Midbrain (tissue), 1 donor: ENCODE measurements at places on chromosomes 6 and 20.

DNA sequence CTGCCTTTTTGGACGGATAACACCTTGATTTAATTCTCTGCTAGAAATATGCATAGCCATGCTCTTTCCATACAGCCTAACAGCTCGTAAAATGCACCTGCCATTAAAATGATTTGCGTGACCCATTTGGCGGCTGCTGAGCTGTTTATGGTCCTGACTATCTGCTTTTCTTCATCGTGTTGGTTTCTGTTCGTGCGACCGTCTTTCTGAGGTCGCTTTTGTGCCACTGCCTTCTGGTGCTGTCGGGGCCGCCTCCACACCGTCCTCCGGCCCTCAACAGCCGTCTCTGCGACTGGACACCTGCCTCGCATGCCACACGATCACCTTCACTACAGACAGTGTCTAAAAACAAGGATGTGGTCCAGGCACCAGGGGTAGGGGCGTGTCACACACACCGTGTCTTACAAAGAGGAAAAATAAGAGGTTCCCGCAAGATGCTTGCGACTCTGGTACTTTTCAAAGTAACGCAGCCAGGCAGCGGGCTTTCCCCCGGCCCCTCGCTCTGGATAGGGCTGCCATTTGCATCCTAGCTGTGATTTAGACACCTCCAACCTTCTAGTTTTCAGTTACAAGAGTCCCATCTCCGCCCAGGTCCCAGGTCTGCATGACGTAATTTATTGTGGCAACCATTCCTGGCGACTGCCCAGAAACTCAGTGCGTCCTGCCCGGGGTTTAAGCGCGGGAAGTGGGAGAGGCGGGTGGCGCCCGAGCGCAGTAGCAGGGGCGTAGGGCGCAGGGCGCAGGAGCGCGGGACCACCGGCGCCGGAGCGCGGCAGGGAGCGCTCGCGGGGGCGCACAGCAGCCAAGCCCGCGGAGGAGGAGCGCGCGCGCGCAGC is at the start of gene STMND1:
TSS of gene STMND1 (plus strand) at position 629 of the 836 bp plus-strand sequence. CDS start 208 bp downstream, outside the sequence.
- DNase-seq: no peak

- DNase-seq: no peak
These were observed 32.8 kb downstream of the DYNLT1 start for GRCh38 chr6:158611541-158612370.

- DNase-seq: no peak
These were observed 275.8 kb upstream of the RUNX2 start for GRCh38 chr6:45052325-45052724.

DNA sequence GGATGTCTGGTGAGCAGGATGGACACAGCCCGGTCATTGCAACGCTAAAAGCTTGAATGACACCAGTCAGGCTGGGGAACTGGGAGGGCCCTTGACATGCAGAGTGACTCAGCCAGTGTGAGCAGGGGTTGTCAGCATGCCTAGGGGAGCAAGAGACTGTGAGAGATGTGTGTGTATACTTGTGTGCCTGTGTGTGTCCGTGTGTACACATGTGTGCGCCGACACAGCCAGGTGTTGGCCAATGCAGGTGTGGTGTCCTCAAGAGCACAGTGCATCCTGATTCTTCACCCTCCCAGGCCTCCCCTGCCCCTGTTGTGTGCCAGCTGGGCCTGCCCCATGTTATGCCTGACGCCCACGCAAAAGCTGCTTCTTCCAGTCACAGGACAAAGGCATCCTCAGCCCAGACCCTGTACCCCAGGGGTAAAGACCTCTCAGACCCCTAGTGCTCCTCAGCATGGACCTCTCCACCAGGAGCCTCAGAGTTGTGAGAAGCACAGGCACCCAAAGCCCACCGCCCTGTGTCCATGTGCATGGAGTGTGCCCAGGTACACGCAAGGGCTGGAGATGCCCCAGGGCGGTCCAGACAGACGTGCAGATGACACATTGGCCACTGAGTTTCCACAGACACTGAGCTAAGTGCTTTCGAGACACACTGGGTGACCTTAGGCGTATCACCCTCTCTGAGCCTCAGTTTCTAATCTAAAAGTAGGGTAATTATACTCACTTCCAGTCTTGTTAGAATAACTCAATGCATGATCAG is 16.6 kb downstream of the NRSN2 start:
- DNase-seq: no peak

DNA sequence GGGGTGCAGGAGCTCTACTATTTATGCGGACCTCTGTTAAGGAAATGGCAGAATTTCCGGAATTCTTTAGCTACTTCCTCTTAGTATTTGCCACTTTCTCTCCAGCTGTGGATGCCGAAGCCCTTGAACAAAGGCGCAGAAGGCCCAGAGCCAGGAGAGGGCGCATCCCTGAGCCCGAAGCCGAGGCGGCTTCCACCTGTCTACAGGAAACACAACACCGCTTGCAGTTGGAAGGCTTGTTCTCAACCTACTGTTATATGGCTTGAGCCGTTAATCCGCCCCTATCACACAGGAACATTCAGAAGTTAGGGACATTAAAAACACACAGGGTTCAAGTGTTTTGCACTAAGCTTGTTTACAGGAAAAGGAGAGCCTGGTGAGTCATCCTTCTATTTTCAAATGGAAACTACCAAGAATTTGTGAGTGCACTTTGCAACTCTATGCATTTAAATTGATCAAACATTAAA is 417.1 kb downstream of the BCKDHB start:
- no peak for DNase-seq

DNA sequence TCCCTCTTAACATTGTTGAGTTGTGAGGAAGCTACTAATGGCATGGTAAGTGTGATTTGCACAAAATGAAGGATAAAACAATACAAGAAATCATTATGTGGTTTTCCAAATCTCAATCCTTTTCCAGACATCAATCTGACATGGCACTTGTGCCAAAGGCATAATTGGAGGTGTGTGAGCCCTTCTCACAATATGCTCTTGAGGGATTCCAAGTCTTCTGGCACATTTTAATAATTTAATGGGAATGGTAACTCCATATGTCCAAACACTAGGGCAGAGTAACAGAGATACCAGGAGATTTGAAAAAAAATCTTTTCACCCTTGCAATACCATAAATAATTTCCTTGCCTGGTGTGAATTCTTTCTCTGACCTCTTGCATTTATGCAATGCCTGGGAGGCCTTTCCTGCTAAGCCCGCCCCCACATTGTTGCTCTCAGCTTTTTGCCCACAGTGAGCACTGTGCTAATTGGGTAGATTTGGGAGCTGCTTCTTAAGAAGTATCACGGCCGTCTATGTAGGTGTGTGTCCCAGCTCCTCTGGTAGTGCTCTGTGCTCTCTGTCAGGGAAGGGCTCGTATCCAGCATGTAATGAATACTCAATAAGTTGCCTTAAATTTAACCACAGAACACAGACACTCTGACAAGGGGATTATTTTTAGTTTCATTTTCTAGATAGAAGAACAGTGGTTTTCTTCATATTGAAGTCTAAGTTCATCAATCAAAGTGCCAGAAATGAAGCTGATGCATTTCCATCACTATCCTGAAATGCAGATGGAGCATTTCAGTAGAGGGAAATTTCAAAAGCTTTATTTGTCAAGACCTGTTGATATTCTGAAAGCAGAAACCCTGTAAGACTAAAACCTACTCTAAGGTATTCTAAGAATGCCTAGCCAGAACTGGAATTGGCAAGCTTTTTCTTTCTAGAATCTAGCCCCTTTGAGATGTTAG is 54.4 kb upstream of the CEP85L start:
- DNase-seq: peak; percentile 15

DNA sequence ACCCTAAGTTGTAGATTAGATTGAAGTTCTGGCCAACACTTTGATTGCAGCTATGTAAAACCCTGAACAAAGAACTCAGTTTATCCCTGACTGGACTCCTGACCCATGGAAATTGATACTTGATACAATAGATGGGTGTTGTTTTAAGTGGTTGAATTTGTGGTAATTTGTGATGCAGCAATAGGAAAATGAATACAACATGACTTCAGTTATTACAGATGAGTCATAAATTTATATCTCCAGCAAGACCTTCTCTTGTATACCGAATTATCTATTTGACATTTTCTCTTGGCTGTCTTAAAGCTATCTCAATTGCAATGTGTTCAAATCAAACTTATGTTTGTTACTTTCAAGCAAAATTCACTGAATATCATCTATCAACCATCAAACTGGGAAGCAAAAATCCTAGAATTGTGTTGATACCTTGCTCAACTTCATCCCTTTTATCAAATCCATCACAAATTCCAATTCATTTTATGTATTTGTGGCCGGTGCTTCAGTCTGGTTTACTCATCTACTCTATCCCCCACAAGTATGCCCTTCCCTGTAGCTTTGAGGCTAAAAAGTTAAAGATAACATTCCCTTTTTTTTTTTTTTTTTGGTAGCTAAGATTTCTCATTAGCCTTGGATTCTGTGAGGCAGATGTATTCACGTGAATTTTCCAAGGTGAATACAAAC is 129.4 kb upstream of the CENPW start:
- no peak for DNase-seq

- peak; percentile 32 for DNase-seq
These were observed 23.1 kb upstream of the FBXO9 start for GRCh38 chr6:53042112-53042511.

DNA sequence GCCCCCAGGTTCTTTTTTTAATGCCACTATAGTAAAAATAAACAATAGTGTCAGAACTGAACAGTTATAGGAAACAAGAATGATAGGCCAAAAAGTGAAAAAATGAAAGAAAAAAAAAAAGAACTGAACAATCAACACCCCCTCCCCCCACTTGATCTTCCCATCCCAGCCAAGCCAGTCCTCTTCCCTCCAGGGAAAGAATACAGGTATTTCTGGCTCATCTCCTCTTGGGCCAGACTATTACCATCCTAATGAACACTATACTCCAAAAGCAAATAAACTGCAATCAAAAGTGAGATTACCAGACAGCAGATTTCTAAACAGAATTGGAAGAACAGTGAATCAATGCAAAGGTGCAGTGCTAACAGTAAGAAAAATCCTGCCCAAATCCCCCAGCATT is 21.3 kb upstream of the C20orf203 start:
- no peak for DNase-seq

- DNase-seq: no peak
These were observed 32.2 kb downstream of the TSHZ2 start for GRCh38 chr20:53004267-53004813.

DNA sequence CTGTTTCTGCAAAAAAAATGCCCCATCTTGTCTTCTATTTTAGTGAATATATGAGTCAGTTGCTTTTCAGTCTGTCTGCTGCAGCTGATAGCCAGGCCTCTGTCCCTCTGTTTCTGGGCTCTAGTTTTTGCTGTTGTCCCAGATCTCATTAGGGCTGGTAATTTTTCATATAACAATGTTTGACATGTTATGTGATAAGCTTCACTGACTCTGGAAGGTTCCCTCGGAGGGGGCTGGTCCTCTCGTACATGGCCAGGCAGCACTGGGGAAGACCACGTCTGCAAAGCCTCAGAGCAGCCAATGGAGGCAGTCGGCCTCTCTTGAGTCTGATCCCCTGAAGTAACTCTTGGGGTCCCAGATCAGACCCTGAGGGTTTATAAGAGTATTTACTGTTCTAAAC is 223.8 kb downstream of the THBS2 start:
- DNase-seq: no peak

GRCh38 chr6:24988562-24988961 is 52.8 kb upstream of the RIPOR2 start:
- DNase-seq: no peak

DNA sequence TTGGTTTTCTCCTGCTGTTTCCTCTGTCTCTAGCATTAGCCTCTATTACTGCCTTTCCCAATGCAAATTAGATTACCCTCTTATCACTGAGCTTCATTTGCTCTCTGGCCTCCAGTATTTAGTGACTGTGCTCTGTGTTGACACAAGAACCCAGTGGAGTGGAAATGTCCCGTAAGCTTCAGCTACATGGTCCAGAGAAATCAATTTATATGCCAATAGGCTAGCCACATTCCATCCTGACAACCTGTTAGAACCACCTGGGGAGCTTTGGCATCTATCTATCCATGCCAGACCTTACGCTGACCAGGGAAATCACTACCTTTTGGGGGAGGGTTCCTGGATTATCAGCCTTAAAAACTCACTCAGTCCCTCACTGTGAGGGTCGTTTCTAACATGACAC is 459.6 kb downstream of the UTRN start:
- no peak for DNase-seq

DNA sequence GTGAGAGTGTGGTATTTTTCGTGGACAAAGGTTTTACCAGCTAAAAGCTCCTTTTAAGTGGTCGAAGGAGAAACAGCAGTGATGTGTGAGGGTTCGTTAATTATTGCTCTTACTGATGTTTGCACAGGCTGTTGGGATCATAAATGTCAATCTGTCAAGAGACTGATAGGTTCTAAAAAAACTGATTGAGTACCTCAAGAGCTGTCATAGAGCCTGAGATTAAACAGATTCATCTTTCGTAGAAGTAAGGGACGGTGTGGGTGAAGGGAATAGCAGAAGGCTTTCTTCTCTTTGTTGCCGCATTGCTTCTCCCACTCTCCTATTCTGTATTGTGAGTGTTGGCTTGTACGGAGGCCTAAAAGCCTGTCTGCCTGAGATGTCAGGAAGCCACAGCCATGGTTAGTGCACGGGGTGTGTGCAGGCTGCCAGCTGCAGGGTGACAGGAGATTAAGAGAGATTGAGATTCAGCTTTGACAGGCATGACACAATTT is 291.0 kb downstream of the ZFAND3 start:
- DNase-seq: no peak

- DNase-seq: peak; percentile 64
These were observed 50.0 kb upstream of the SCGN start for GRCh38 chr6:25601800-25602673.

- DNase-seq: no peak
These were observed 190.7 kb downstream of the C6orf118 start for GRCh38 chr6:165118736-165119135.

DNA sequence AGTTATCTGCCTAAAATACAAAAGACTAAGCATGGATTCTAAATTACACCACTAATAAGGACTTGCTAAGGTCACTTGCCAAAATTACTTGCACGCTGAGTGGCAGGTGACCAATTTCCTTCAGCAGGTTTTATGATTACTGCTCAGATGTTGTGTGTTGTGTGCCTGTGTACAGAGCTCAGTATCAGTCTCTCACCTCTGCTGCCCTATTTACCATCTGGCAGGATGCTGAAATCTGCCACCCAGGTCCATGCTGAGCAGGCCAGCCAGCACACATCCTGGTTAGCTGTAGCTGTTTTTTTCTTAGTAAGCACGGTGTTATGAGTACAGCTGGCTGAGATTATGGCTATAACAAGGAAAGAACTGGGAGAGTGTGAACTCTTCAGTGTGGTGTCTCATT is 34.0 kb downstream of the ELOVL4 start:
- no peak for DNase-seq

- DNase-seq: no peak
These were observed 65.8 kb upstream of the THEMIS start for GRCh38 chr6:127966616-127967015.

- DNase-seq: no peak
These were observed 104.4 kb upstream of the FAM184A start for GRCh38 chr6:119182875-119183274.

DNA sequence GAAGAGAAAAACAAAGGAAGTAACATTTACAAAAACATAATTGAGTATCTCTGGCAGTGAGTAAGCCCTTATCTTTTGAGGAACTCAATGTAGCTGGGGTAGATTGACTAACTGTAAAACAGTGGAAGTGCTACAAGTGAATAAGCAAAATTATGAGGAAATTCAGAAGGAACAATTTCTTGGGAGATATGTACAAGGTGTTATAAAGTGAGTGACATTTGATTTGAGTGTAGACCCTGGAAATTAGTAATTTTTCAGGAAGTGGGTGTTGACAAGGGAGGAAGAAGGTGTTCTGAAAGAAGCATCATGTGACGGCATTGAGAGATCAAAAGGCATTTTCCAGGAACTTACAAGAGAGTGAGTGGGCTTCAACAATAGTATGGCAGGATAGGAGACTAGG is 22.2 kb downstream of the XRN2 start:
- DNase-seq: no peak

GRCh38 chr20:37542281-37542680 is 14.6 kb upstream of the BLCAP start:
- no peak for DNase-seq
